A549 treated with RU486 at 1 μM for 4 hours (cell line): ENCODE measurements at places on chromosomes 5 and 9. TPM values are rescaled to one million over a fixed set of nuclear protein-coding genes. Genes with fewer than 3 reads are reported as not detected.

WDR38 gene
- total RNA-seq: 0.21 to 0.23 TPM in 2 of 5 replicates, not detected in the others

TMEM161B gene
- total RNA-seq: 3.9 to 12.5 TPM (median 8.7 TPM) in 5 replicates

NUDT12 gene
- total RNA-seq: 0.98 to 1.8 TPM (median 1.6 TPM) in 5 replicates

CCNJL gene
- total RNA-seq: 10.8 to 13.7 TPM (median 12.8 TPM) in 5 replicates

PLCXD3 gene
- 0.16 to 0.35 TPM (median 0.27 TPM) in 5 replicates for total RNA-seq

PITX1 gene
- 22.3 to 37.6 TPM (median 32.5 TPM) in 5 replicates for total RNA-seq

ANKRD34B gene
- total RNA-seq: 0.02 to 0.06 TPM (median 0.05 TPM) in 3 of 5 replicates, not detected in the others

SHOC1 gene
- not detected in 5 replicates for total RNA-seq

SLC25A2 gene
- total RNA-seq: not detected in 5 replicates
